Stomach (tissue), 19 donors: ENCODE measurements at places on chromosomes 11 and 22. TPM values are rescaled to one million over a fixed set of nuclear protein-coding genes. Genes with fewer than 3 reads are reported as not detected.

GRCh38 chr11:28697920-28698827 is 590.0 kb downstream of the METTL15 start:
- no peaks in the 10 kb centered on the region for H3K36me3 ChIP-seq
- DNase-seq = peak; percentile 62
- no peak overlapping the region for H3K27ac ChIP-seq
- H3K4me3 ChIP-seq = no peak overlapping the region

Gene CRYBB3
- not detected for total RNA-seq

Gene LARGE1
- 36.9 TPM for total RNA-seq

- peak; percentile 12 for DNase-seq
- H3K4me3 ChIP-seq = no peak overlapping the region
- H3K27me3 ChIP-seq = no peaks in the 10 kb centered on the region
- no peaks in the 10 kb centered on the region for H3K4me1 ChIP-seq
Observed at GRCh38 chr11:21811572-21811971, 381.3 kb upstream of the ANO5 start.

- peak overlapping the region; percentile 89 for H3K4me3 ChIP-seq
- no peaks in the 10 kb centered on the region for H3K27me3 ChIP-seq
- peaks cover 16% of the 10 kb centered on the region for H3K4me1 ChIP-seq
- no peak for DNase-seq
- H3K36me3 ChIP-seq = no peaks in the 10 kb centered on the region
- peak overlapping the region; percentile 65 for H3K27ac ChIP-seq
Observed at GRCh38 chr22:30668386-30668710, 673 bp upstream of the DUSP18 start.

Gene TCN2
- total RNA-seq = 1.8 TPM

DNA sequence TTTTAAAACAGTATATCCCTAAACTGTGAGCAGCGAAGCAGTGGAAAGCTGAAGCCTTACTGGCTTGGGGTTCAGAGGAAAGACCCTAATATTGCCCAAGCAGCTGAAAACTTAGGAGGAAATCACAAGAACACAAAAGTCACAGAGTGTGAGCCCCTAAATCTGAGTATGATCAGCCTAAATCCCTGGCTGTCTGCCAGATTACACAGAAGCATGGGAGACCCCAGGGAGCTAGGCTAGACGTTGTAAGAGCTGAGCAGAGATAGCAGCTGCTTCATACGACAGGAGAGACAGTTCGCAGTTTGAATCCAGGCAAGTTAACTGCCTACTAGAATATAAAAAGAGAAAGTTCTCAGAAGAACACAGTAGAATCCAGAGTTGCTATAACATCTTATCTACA is 81.2 kb downstream of the PACS1 start:
- no peak for DNase-seq
- H3K36me3 ChIP-seq = no peaks in the 10 kb centered on the region
- H3K27ac ChIP-seq = no peak overlapping the region
- H3K4me1 ChIP-seq = peaks cover 3% of the 10 kb centered on the region
- no peaks in the 10 kb centered on the region for H3K27me3 ChIP-seq

GRCh38 chr11:47271328-47271727 is 1.4 kb downstream of the MADD start:
- peaks cover 26% of the 10 kb centered on the region for H3K36me3 ChIP-seq
- no peaks in the 10 kb centered on the region for H3K27me3 ChIP-seq
- H3K27ac ChIP-seq = peak overlapping the region; percentile 97
- no peak for DNase-seq
- H3K4me1 ChIP-seq = peaks cover 34% of the 10 kb centered on the region
- H3K4me3 ChIP-seq = peak overlapping the region; percentile 81

- no peaks in the 10 kb centered on the region for H3K27me3 ChIP-seq
- DNase-seq = peak; percentile 44
- no peaks in the 10 kb centered on the region for H3K4me1 ChIP-seq
- peaks cover 3% of the 10 kb centered on the region for H3K36me3 ChIP-seq
- no peak overlapping the region for H3K4me3 ChIP-seq
- no peak overlapping the region for H3K27ac ChIP-seq
Observed at GRCh38 chr11:118111019-118111743, 24.4 kb upstream of the SMIM35 start.

DNA sequence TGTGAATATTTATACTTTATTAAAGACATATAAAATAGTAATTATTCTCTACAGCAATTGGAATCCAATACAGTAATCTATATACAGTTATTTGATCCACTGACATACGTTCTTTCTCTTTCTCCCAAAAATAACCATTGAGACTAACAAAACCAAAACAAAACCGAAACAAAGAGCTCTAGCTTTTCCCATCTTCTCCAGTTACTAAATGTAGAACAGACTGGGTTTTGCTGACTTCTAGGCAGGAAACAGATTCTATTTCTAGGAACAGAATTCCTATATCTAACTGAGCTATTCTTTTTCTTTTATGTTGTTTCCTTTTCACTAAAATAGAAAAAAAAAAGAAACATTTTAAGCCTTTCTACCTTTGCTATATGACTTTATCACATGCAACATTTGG is 80.1 kb downstream of the PACS1 start:
- no peak overlapping the region for H3K27ac ChIP-seq
- no peaks in the 10 kb centered on the region for H3K4me1 ChIP-seq
- no peak overlapping the region for H3K4me3 ChIP-seq
- no peak for DNase-seq

Gene DDI1
- total RNA-seq = not detected

Gene SCGB2A2
- not detected for total RNA-seq

DNA sequence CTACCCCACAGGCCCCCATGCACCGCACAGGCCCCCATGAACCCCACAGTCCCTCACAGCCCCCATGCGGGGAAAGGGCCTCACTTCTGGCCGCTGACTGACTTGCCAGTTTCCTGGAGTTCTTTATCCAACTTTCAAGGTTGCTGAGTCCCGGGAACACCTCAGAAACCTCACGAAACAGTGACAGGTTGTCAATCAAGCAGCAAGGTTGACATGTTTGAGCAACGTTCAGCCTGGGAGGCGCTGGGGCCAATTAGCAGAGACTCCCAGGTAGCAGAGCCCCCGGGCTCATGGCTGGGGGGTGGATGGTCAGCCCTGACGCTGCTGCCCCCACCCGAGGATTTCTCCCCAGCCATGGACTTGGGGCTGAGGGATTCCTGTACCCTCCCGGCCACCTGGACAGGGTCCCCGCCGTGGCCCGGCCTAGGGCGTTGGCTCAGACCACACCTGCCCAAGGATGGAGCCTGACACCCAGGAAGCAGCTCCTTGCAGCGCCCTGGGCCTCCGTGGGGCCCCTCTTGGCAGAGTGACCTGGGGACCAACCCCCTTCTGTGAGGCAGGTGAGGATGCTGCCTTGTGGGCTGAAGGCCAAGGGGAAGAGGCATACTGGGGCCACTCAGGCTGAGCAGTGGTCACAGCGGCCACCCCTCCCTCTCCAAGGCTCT is 33.8 kb upstream of the CCDC188 start:
- DNase-seq = no peak
- no peaks in the 10 kb centered on the region for H3K27me3 ChIP-seq
- H3K4me3 ChIP-seq = no peak overlapping the region

Gene TTC36
- not detected for total RNA-seq

- no peak overlapping the region for H3K27ac ChIP-seq
- no peak for DNase-seq
- no peaks in the 10 kb centered on the region for H3K36me3 ChIP-seq
- no peaks in the 10 kb centered on the region for H3K4me1 ChIP-seq
Observed at GRCh38 chr22:47442821-47443220, 680.4 kb downstream of the TBC1D22A start.
